ENCODE measurements at places on chromosomes 16 and 17.
A peak's percentile ranks its signal among the peaks of the same experiment; 100 is the strongest.

DNA sequence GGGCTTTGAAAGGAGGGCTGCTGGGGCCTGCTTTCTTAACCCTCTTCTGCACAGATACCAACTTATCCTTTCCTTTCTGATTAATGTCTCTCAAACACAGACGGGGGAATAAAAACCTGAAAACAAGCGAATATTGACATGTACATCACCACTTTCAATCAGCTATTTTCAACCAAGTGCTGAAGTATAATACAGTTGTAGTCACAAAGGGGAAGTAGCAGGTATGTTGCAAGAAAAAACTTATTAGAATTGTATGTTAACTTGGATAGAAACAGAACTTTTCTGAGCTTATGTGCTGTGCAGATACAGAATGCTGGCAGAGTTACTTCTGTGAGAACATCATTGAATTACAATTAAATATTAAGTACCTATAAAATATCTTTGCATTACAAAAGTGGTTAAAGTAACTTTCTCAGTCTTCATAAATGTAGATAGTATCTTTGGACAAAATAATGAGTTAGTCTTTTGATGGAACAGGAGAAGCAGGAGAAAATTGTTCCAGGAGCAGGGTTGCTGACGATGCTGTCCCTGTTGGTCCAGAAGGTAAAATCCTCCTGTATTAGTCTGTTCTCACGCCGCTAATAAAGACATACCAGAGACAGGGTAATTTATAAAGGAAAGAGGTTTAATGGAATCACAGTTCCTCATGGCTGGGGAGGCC lies 59.5 kb downstream of the RPTOR start:
- DNase-seq, result peak; percentile 10

DNA sequence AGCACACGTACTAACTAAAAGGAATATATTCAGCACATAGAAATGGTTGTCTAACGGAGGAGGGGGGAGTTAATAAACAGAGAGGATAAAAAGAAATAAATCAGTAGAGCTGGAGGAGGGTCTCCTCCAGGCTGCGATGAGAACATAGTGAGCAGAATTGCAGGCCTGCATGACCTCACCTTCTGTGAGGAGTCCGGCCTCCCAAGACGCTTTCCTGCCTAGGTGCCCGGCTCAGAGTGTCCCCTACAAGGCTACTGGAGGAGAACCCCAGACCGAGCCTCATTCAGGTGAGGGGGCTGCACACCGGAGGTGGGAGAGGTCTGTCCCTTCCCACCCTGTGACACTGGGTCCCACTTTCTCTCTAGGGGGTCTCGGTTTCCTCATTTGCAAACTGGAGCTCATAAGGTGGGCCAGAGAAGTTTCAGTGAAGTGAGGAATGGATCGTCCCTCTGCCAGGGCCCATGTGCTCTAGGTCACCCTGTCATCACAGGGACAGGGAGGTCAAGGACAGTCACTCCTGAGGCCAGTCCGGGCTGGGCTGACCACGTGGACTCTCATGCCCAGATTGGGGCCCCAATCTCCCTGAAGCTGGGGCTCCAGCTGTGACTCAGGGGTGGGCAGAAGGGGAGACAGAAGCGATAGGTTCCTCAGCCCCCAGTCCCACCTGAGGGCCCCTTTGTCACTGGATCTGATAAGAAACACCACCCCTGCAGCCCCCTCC lies 3.3 kb upstream of the HBM start:
- no peak for DNase-seq

GRCh38 chr17:56213031-56213430 lies 59.8 kb downstream of the ANKFN1 start:
- no peak for DNase-seq

DNA sequence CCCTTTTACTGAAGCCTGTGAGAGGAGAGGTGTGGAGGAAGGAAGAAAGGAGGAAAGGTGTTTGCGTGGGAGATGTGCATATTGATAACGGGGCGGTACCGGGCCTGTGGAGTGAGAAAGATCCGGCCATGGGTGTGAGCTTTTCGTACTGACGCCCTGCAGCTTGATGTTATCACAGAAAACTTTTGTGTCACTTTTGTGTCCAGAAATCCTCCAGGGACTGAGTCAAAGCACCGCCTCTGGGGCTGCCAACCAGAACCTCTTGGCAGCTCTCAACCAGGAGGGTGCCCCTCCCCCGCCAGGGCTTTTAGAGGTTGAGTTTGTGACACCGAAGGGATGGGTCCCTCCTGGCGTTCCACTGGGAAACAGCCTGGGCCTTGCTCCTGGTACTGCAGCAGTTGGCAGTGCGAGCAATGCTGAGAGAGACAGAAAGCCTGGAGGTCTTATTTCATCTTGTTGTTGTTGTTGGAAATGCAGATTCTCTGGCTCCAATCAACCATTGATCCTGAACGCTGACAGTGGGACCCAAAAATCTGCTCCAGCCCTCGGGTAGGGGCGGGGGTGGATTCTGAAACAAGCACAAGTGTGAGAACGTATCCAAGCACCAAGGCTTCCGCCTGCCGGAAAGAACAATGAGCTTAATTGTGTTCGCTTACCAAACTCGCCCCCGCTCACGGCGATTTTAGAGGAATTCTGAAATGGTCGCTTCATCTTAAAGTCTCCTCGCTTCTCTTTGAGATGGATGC lies 65.0 kb downstream of the CRISPLD2 start:
- DNase-seq, result no peak

- peak; percentile 63 for DNase-seq
Observed at GRCh38 chr17:57284984-57285646, 28.8 kb downstream of the MSI2 start.

DNA sequence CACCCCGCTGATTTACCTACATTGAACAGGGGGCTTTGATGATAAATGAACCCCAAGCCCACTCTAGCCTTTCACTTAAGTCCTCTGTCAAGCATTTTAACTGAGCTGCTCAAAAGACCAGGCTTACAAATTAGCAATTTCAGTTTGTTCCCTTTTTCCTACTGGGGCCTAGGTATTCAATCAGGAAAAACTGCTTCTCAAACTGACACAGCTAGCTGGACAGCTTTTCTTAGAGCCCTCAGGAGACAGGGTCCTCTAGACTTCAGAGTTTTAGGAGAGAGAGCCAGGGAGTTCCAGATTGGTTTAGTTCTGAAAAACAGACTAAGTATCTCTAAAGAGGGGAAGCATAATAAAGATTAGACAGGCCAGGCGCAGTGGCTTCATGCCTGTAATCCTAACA lies 6.2 kb upstream of the HEXIM2 start:
- no peak for DNase-seq

DNA sequence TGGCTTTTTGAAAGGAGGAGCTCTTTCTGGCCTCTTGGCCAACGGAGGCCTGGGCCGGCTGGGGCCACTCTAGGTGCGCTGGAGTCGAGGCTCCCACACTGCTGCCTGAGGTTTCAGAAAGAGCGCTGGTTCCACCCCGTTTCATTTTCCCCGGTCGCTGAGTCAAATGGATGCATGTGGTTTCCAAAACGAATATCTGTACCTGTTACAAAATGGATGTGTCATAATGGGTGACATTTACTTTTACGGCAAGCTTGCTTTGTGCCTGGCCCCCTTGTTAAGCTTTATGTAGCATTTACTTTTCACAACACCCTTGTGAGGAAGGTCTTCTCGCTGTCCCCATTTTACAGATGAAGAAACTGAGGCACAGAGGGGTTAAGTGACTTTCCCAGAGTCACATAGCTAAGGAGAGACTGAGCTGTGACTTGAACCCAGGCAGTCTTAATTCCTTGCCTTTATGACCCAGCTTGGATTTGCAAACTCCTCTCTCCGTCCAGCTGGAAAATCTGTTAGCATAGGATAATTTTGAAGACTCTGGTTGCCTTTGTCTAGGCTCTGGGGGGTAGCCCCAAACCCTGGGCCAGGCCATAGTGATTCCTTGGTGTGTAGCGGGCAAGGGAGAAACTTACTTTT lies 10.6 kb downstream of the KSR1 start:
- peak; percentile 86 for DNase-seq

DNA sequence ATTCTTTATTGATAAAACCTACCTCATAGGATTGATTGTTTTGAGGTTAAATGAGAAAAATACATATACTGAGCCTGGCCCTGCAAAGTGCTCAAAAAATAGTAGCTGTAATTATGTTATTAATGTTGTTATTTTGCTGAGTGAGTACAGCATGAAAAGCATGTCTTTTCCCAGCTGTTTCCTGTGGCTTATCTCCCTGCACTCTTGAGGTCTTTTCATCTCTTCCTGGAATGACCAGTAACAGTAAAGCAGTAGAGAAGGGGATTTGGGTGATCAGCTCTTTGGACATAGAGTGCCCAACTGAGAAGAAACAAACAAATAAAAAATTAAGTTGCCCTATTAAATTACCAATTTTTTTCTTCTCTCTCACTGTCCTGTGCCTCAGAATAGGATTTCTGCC lies 53.7 kb downstream of the NFAT5 start:
- no peak for DNase-seq

DNA sequence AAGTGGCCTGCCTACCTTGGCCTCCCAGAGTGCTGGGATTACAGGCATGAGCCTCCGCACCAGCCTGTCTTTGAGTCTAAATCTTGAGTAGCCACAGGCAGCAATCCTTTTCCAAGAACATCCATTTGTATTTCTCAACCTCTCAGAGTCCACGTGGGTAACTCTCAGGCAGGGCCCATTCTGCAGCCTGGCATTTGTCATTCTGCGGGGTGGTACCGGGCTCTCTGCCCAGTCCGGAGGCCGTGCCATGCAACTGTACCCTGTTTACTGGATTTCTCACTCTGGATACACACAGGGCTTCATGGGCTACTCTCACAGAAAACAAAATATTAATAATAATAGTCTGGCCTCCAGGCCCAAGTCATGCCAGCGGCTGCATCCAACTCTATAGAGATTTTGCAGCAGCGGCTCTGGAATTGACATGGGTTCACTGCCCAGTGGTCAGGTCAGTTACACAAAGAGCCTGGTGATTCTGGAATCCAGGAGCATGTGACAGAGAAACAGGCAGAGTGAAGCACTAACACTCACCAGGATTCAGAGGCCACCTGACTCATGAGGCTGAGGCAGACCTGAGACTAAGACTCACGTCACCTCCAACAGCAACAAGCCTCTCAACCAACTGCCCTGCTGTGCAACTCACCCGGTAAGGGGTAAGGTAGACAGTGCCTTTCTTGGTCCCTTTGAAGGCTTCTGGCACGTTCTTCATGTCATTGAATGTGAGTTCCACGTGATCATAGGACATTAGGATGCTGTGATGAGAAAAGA lies 4.0 kb downstream of the WBP2 start:
- DNase-seq, result no peak

DNA sequence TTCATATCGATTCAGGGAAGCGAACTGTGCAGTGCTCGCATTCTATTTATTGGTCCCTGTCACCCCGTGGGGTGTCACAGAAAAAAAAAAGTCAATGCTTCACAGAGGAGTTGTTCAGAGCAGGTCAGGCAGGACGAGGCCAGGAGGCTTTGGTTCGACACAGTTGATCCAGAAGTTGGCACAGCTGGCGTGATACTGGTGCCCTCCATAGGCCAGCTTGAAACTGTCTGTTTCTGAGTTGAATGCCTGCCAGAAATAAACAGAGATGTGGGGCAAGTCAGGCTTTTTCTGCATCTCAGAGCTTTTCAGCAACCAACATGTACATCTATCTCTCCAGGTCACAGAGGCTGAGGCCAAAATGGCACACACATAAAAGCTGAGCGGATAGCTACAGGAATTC lies 29.1 kb downstream of the DUSP14 start:
- no peak for DNase-seq

GRCh38 chr17:59368218-59368857 lies 36.9 kb downstream of the YPEL2 start:
- no peak for DNase-seq

GRCh38 chr17:1126801-1127550 lies 52.8 kb downstream of the ABR start:
- DNase-seq, result no peak

DNA sequence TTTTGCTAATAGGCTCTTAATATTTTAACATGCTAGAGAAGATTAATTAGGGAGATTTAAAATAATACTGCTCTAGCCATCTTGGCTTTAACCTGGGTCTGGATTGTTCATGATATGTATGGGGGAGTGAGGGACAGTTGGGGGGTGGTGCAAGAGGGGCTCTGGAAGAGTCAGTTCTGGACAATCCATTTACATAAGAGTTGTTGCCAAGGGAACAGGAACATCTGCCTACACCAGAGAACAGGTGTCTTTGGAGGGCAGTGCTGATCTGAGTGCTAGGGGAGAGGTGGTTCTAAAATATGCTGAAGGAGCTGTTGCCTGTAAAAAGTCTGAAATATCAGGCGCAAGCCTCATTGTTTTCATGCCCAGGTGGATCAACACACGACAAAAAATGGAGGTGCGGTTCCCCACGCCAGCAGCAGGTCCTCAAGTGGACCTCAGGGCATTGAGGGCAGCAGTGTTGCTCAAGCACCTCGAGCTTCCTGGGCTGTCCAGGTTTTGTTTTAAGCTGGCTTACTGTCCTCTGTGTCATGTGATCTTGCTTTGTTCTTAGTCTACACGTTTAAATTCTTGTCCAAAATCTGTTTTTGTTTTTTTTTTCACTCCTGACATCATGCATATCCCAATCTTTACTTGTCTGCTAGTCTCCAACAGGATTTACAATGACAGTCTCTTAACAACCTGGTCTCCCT lies 25.4 kb upstream of the WSB1 start:
- DNase-seq, result no peak

- no peak for DNase-seq
Observed at GRCh38 chr17:30950669-30951399, 20.0 kb upstream of the RNF135 start.

DNA sequence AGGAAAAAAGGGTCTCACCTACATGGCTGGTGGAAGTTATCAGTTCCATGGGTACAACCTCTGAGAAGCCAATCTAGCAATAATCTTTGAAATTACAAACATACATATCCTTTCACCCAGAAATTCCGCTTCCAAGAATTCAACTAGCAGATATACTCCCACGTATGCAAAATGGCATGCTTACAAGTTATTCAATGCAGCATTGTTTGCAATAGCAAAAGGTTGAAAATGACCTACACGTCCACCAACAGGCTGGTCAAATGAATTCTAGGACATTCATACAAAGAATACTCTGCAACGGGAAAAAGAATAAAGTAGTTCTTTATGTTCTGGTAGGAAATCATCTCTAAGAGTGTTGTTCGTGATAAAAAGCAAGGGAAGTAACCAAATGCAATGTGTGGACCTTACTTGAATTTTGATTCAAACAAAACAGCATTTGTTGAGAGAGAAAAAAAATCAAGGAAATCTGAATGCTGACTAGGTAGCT lies 63.7 kb upstream of the NLK start:
- no peak for DNase-seq

- DNase-seq, result no peak
Observed at GRCh38 chr17:20010936-20011335, 1.8 kb downstream of the SPECC1 start.

DNA sequence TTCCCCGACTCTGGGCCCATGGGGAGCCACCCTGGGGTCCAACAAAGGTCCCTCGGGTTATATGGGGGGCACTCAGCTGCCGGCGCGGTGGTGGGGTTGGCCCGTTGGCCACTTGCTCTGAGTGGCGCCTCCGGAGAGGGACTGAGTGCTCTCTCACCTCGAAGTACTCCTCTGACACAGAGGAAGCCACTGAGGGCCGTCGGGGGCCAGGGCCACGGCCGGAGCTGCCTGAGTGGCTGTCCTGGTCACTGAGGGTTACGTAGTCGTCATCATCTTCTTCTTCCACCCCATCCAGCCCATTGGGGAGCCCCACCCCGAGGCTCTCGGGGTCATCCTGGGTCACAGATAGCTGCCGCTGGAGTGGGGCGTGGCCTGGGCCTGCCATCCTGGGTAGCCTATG lies 25.7 kb downstream of the SLC5A10 start:
- DNase-seq, result no peak

GRCh38 chr16:65176603-65177002 lies 54.7 kb upstream of the CDH11 start:
- no peak for DNase-seq

GRCh38 chr16:48687421-48688038 lies 77.5 kb upstream of the N4BP1 start:
- peak; percentile 50 for DNase-seq

All from activated T-cell treated with anti-CD3 and anti-CD28 coated beads, Interleukin-2, amount 50 U/mL, for 48 hours (primary cell).